Brain (organoid and tissue), 16 donors: ENCODE measurements at places on chromosomes 13 and 19. TPM values are rescaled to one million over a fixed set of nuclear protein-coding genes. Genes with fewer than 3 reads are reported as not detected.
A peak's percentile ranks its signal among the peaks of the same experiment; 100 is the strongest.

The KCTD4 gene
- 3.1 TPM for polyA plus RNA-seq

DNA sequence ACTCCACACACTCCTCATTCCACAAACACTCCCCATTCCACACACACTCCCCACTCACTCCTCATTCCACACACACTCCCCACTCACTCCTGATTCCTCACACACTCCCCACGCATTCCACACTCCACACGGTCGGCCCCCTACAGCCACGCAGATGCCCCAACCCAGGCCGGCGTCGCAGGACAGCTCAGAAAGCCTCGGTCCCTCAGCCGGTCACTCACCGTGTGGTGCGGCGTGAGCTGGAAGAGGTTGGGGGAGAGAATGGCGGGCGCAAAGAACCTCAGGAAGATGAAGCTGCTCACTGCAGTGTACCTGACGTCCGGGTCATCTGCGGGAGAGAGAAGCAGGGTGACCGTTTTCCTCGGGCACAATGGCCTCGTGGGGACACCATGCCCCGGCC lies 39.0 kb upstream of the C13orf46 start:
- no peak for DNase-seq

The PCDH8 gene
- polyA plus RNA-seq: 9.4 TPM

DNA sequence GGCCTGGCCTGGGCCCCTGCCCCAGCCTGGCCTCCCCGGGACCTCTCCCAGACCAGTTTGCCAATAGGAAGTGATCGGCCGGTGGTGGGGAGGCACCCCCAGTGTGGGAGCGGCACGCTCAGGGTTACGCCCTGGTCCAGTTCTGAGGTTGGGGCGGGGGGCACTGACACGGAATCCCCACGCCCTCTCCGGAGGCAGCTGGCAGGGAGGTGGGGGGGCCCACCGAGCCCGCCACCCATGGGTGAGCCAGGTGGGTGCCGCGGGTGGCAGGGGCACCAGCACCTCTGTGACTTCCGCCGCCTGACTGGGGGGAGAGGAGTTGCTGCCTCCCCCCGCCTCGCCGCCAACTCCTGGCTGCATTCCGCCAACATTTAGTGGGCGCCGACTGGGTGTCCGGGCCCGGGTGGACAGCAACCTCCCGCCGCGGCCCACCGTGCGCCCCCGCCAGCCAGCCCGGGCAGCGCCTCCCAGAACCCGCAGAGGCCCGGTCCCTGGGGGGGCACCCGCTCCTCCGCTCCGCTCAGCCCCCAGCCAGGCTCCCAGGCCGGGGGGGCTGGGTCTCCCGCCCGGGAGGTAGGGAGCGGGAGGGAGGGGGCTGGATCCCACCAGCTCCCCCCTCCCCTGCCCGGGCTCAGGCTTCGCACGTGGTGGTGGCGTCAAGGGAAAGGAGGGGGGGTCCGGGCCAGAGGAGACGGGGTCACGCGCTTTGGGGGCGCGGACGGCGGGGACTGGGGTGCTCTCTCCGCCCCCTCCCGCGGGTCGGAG lies 2.0 kb downstream of the ZBTB7A start:
- DNase-seq: peak; percentile 40

The NDUFA7 gene
- 370 TPM for polyA plus RNA-seq

The REEP6 gene
- 10.4 TPM for polyA plus RNA-seq

- no peak for DNase-seq
Observed at GRCh38 chr19:15986701-15987100, 37.9 kb downstream of the OR10H4 start.

- DNase-seq: peak; percentile 28
Observed at GRCh38 chr13:38090913-38091312, 221.3 kb upstream of the TRPC4 start.

DNA sequence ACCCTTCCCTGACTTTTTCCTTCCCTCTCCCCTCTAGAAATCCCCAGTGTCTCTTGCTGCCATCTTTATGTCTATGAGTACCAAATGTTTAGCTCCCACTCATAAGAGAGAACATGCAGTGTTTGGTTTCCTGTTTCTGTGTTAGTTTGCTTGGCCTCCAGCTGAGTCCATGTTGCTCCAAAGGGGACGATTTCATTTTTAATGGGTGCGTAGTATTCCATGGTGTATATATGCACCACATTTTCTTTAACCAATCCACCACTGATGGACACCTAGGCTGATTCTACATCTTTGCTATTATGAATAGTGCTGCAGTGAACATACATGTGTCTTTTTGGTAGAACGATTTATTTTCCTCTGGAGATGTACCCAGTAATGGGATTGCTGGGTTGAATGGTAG lies 123.8 kb downstream of the UGGT2 start:
- no peak for DNase-seq

- no peak for DNase-seq
Observed at GRCh38 chr13:45413826-45414307, 4.3 kb downstream of the SLC25A30 start.

The EXOC3L2 gene
- polyA plus RNA-seq: 1.4 TPM

The RNF17 gene
- not detected for polyA plus RNA-seq

GRCh38 chr13:112685896-112686295 lies 3.9 kb upstream of the ATP11A start:
- no peak for DNase-seq

- DNase-seq: no peak
Observed at GRCh38 chr13:26017196-26017921, 34.5 kb downstream of the SHISA2 start.

- peak; percentile 33 for DNase-seq
Observed at GRCh38 chr13:63107179-63107943, 1691.7 kb upstream of the PCDH20 start.

DNA sequence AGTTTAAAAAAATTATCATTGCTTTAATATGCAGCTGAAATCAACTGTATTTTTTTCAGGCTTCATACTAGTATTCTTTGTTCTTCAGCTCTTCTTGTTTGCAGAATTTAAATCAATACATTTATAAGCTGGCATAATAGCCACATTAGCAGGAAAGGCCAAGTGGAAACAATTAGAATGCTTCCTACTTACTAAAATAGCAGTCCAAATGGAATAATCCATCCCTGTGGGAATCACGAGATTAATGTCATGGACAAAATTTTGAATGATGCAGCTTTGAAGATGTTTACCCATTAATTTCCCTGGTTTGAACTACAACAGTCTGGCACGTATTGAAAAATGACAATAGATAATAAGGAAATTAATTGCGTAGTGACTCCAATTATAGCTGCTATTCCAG lies 2650.8 kb downstream of the PCDH9 start:
- peak; percentile 17 for DNase-seq

DNA sequence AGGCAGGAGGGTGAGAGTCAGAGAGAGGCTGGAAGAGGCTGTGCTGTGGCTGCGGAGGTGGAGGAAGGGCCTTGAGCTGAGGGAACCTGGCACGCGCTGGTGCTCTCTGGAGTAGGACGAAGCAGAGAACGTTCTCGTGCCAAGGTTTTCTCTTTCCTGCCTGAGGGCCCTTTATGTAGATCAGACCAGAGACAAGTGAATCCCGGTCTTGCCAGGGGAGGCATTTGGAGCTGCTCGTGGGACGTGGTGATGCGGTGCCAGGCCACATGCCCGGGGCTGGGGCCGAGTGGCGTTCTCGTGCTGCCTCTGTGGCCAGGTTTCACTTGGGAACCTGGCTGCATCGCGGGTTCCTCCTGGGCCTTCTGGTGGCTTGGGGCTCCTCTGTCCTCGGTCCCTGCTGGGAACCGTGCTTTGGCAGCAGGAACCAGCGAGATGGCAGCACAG lies 54.2 kb downstream of the KDM4B start:
- peak; percentile 47 for DNase-seq

DNA sequence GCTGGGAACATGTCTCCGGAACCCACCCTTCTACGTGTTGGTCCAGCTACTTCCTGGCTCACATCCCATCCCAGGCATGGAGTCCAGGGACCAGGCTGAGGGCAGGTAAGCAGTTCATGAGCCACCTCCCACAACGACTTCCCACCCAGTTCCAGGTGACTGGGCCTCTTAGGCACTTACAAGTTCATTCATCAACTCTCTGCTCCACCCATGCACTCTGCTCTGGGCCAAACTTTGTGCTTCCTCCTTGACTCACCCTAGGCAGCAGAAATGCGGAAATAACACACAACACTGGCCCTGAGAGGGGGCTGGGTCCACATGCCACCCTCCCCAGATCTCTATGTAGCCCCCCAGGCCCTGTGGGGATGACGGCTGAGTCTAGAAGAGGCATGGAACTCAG lies 20.5 kb downstream of the IQCN start:
- no peak for DNase-seq

DNA sequence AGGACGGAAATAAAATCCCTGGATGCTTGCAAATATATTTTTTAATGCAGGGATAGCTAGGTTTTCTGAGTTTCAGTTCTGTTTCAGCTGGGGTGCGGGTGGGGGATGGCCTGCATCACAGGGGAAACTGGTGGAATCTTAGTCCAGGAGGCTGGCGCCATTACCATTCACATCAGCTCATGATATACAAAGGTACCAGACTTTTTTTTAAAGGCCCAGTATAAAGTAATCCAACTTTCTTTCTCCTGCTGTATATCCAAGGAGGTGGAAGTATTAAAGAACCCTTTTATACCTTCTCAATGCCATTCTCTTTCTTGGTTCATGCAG lies 343.8 kb downstream of the KCNRG start:
- no peak for DNase-seq

GRCh38 chr19:787536-787935 lies 9.7 kb upstream of the PTBP1 start:
- DNase-seq: no peak

DNA sequence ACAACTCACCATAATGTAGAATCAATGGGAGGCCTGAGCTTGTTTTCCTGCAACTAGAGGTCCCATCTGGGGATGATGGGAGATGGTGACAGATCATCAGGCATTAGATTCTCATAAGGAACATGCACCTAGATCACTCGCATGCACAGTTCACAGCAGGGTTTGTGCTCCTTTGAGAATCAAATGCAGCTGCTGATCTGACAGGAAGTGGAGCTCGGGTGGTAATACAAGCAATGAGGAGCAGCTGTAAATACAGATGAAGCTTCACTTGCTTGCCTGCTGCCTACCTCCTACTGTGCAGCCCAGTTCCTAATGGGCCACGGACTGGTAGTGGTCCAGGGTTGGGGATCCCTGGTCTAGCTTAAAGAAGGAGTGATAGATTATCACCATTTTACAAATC lies 33.0 kb downstream of the KPNA3 start:
- DNase-seq: no peak

DNA sequence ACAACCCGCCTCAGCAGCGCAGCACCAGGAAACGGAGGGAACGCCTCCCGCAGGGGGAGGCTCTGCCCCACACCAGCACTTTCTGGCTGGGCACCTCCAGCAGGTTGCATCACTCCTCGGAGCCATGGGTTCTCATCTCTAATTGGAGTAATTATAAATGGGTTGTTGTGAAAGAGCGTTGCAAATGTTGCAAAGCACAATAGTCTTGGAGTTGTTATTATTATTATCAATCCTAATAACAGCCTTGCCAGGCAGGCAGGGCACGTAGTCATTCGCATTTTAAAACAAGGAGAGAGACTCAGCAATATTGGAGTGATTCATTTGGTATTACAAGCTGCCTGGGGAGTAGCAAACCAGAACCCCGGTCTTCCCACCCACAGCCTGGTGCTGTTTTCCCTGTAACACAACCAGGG lies 108.6 kb upstream of the GJB6 start:
- DNase-seq: no peak

The TRPC4 gene
- polyA plus RNA-seq: 0.29 TPM

DNA sequence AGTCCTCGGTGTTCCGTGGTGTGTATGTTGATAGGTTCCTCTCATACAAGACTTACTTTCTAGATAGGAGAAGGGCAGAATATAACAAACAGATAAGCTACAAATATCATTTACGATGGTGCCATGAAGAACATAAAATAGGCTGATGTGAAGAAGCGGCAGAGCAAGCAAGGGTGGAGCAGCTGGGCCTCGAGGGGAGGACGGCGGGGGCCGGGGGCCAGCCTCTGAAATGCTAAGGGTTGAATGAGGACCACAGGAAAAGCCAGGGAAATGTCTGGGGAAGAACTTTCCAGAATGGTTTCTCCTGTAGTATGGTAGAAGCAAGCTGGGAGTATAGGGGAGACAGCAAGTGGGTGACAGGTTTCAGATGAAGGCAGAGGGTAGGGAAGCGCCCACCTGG lies 529.5 kb downstream of the LIG4 start:
- DNase-seq: no peak

DNA sequence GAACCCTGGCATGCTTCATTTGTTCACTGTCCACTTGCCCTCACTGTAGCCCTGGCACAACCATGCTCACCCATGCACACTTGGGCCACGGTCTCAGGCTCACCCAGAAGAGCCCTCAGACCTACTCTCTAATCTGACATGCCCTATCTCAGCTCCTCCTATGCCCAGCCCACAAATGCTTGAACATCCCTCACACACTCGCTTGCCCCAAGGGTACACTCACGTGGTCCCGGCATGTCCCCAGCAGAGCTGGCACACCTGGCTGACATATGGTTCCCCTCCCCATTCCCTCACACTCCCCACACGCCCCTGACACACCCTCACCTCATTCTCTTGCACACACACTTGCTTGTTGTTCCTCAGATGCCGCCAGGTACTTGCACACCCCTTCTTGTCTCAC lies 55.7 kb downstream of the MAP4K1 start:
- DNase-seq: no peak

DNA sequence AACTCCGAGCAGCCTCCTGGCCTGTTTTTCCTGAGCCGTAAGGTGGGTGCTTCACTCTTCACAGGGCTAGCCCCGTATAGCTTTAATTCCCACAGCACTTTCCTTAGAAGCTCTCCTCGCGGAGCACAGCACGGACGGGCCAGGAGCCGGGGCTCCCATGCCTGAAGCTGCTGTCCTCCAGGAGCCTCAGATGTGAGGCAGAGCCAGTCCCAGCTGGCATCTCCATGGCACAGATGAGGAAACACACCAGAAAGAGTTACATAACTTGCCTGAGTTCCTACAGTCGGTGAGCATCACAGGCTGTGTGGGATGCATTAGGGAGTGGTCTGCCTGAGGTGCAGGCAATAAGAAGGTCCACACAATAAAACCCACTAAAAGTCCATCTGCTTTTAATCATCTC lies 118.5 kb downstream of the ATP8A2 start:
- no peak for DNase-seq

- DNase-seq: no peak
Observed at GRCh38 chr13:73129023-73129422, 70.2 kb downstream of the KLF5 start.

The ZNF468 gene
- polyA plus RNA-seq: 5.0 TPM

GRCh38 chr19:53158119-53158656 lies 665 bp downstream of the ZNF347 start:
- DNase-seq: peak; percentile 5

The RFPL4A gene
- polyA plus RNA-seq: not detected

The BRSK1 gene
- polyA plus RNA-seq: 111 TPM

DNA sequence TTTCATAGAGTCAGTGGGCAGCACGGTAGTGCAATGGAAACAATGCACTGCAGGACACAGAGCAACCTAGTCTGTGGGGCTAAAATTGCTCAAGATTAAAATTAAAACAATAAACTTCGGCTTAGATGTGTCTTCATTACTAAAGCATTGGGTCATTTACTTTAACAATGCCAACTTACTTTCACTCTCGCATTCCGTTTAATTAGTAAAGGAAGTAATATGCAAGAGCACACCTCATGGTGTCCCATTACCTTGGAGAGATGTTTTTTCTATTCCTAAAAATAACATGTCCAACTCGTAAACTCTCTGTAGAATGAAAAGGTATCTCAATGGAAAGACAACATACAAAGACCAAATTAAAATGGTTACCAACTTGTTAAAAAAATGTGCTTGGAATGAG lies 738.4 kb downstream of the PCDH17 start:
- no peak for DNase-seq

The KLK14 gene
- 0.70 TPM for polyA plus RNA-seq

The CTXN1 gene
- polyA plus RNA-seq: 260 TPM
